ENCODE measurements at places on chromosomes 5 and 9.

- no peak for DNase-seq
Measured at GRCh38 chr9:38254756-38255155, 137.7 kb upstream of the ALDH1B1 start.

- no peak for DNase-seq
Measured at GRCh38 chr5:147742151-147742550, 40.4 kb downstream of the JAKMIP2 start.

GRCh38 chr9:110782701-110783100 is 114.1 kb downstream of the MUSK start:
- no peak for DNase-seq

DNA sequence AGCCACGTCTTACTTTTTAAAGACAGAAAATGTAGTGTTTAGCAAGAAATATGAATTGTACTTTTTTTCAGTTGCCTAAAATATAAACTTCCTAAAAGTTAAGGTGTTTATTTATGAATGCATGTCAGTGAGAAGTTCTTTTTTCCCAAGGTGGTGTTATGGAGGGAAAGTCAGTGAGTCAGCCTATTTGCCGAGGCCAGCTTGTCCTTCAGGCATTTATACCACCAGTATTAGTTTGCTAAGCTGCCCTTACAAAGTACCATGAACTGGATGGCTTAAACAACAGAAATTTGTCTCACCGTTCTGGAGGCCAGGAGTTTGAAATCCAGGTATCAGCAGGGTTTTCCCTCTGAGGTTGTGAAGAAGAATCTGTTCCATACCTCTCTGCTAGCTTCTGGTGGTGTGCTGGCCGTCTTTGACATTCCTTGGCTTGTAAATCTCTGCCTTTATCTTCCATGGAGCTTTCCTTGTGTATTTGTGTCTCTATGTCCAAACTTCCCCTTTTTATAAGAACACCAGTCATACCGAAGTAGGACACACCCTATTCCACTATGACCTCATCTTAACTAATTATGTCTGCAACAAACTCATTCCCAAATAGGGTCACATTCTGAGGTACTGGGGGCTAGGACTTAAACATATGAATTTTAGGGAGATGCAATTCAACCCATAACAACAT is 38.4 kb downstream of the PRKACG start:
- DNase-seq: no peak

- no peak for DNase-seq
Measured at GRCh38 chr5:103345461-103345860, 86.9 kb downstream of the MACIR start.

- no peak for DNase-seq
Measured at GRCh38 chr5:172313915-172314314, 30.4 kb upstream of the UBTD2 start.

DNA sequence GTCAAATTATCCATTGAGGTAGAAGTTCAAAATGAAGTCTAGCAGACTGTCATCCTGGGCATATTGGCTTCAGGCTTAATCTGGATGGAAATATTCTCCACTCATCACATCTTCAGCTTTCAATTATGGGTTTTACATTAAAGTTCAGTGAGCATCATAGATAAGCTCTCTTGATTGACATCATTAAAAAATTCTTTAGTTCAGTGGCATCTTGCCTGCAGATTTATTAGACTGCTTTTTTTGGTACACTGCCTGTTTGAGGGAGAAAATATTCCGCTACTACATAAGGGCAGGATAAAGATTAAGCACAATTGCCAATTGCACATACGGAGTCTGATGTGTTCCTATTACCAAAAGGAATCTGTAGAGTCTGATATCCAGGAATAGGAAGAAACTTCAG is 2353.8 kb downstream of the MAT2B start:
- no peak for DNase-seq

- DNase-seq: no peak
Measured at GRCh38 chr9:97845763-97846162, 7.3 kb upstream of the FOXE1 start.

DNA sequence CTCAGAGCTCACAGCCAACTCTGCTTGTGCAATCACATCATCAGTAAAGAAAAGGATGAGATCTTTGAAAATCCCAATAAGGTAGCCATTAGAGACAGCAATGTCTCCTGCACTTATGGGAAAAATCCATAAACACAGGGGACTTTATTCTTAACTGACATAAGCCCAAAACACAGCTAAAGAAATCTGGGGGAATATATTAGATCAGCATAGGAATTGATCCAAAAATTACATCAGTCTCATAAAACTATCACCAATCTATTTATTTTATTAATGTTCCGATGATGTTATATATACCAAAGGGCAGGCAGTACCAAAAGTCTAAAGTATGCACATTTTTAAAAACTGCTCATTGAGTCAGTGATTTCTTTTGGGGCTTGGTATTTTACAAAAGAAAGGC is 6.9 kb downstream of the MRPS27 start:
- no peak for DNase-seq

GRCh38 chr5:169440107-169440705 is 139.3 kb upstream of the SLIT3 start:
- DNase-seq: no peak

- no peak for DNase-seq
Measured at GRCh38 chr5:178416206-178416882, 173.8 kb downstream of the COL23A1 start.

- no peak for DNase-seq
Measured at GRCh38 chr9:88425538-88425950, 37.3 kb downstream of the SPIN1 start.

GRCh38 chr5:133562554-133562953 is 49.8 kb downstream of the FSTL4 start:
- no peak for DNase-seq

GRCh38 chr5:3035452-3035851 is 284.0 kb upstream of the IRX2 start:
- DNase-seq: no peak

GRCh38 chr9:10250219-10250618 is 362.6 kb downstream of the PTPRD start:
- DNase-seq: no peak

GRCh38 chr5:127870914-127871313 is 167.7 kb downstream of the CCDC192 start:
- peak; percentile 59 for DNase-seq

GRCh38 chr9:16532681-16533450 is 337.6 kb downstream of the BNC2 start:
- peak; percentile 24 for DNase-seq

DNA sequence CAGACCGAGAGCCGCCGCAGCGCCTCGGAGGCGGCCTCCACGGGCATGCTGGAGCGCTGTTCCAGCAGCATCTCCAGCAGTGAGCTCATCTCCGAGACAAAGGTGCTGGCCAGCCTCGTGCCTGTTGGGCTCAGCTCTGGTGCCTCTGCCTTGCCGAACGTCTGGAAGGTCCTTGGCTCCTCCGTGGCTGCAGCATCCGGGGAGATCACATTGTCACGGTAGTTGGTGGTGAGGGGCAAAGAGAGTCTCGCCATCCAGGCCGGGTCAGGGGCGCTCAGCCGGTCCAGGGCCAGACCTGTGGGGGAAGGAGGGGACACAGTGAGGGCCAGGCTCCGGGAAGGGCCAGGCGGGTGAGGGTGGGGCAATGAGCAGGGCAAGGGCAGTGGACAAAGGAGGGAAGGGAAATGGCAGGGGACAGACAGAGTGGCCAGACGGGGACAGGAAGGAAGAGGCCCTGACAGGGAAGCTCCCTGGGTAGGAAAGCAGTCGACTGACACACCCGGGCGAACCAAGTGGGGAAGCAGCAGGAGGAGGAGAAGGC is 12.4 kb downstream of the PCDH12 start:
- DNase-seq: peak; percentile 47

- no peak for DNase-seq
Measured at GRCh38 chr5:39742916-39743315, 318.1 kb upstream of the DAB2 start.

DNA sequence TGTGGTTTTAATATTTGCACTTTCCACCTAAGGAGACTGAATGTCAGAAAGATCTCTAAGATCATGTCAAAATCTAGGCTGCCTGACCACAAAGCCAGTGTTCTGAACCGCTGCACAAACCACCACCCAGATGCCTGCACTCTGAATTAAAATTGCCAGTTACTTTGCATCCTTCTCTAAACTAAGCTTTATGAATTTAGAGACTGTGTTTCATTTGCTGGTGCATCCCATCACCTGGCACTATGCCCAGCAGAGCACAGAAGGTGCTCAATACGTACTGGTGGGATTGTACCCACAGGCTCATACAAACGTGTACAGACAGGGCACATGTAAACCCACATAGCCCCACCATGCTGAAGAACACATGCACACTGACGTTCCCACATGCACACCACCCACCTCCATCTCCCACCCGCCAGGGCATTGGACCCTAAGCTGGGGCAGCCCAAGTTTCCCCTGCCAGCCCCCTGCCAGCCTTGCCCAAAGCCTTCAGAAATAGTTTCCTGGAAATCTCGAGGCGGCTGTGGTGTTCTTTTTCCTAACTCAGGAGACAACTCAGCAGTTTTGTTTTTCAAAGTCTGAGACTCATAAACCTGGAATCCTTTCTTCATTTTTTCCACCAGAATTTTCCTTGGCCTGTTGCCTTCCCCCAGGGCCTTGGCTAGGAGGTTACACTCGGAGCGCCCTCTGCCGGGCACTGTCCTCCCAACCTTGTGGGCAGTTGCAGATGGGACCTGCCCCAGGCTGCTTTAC is 9.6 kb upstream of the TRAF1 start:
- peak; percentile 95 for DNase-seq

Measured in GM03348 (cell line).